ENCODE measurements at places on chromosomes 3 and 15.

DNA sequence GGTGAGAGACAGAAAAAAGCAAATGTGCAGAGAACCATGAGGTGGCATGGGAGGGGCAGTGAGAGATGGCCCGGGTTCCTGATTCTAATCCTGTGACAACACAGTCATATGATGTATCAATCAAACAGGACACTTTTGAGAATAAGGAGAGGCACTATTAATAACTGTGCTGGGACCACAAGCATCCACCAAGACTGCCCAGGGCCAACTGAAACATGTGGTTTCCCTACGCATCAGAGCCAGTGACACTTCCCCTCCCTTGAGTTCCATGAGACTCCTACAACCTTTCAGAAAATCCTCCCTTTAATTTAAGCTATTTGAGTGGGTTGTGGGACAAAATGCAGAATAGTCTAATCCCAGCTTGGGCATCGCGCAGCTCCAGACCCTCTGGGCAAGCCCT lies 17.4 kb downstream of the SH3BP5 start:
- no peak for DNase-seq

- DNase-seq: no peak
These were observed 129.7 kb downstream of the MITF start for GRCh38 chr3:69868841-69869420.

DNA sequence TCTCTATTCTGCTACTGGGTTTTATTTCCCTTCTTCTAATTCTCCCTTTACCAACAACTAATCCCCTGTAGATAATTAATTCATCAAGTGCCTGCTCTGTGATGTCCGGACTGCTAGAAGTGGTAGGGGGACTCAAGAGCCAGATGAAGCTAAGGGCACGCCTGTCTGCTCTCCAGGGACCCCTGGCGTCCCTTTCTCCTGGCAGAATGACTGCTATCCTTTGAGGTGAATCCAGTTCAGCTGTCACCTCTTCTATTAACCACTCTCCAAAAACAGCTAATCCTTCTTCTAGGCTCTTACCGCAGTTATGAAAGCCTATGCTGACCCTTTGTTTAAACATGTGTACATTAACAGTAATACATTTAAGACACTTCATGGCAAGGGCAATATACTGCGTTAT lies 1.4 kb upstream of the CHRNA7 start:
- no peak for DNase-seq

DNA sequence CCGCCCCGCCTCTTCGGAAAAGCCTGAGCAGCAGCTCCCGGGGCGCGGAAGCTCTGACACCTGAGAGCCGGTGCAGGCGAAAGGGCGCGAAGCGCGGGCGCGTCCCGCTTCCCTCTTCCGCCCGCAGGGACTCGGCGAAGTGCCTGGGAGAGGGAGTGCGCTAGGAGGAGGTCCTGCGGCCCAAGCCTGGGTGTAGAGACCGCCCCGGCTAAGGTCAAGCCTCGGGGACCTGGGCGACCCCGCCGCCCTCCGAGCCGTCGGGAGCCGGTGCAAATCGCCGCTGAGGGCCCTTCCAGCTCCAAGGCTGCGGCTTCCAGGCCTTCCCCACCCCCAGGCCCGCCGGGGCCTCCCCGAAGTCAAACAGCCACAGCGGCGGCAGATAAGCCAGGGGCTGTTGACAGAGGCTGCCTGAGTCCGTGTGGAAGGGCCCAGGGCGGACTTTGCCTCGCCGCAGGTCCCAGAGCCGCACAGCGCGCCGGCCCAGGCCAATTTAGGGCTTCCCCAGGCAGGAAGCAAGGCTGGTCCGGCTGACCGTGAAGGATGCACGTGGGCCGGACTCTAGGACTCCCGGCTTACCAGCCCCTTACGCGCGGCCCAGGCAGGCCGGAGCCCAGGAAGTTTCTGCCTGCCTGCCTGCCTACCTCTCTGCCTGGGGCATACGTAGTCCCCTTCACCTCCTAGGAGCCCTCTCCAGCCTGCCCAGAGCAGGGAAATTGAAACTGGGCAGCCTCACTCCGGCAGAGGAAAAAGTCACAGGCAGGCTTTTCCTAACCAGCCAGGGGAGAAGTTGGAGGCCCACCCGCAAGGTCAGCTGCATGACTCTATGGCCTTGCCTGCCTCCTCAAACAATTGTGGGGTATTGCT lies 2.3 kb downstream of the ITPKA start:
- no peak for DNase-seq

DNA sequence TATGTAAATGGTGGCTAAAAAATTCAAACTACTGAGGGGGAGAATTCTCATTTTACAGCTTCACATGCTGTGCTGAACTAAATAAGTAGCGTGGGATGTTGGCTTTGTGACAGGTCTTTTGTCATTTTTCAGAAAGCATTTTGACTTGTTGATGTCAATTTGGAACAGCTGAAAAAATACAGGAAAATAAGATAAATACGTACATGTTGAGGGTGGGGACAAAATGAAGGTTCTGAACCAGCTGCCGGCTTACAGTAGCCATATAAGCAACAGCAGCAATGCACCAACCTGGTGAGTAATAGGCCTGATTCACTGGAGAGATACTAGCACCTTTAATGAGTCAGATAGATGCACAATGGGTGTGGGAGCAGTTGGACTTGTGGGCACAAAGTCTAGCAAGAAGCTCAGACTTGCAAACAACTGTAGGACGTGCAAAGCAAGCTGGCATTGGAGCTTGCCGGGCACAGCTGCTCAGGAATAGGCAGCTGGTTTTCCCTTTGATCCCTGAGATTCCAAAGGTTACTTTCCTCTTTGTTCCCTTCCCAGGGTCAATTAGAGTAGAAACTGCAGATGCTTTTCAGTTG lies 12.9 kb downstream of the B3GNT5 start:
- no peak for DNase-seq

DNA sequence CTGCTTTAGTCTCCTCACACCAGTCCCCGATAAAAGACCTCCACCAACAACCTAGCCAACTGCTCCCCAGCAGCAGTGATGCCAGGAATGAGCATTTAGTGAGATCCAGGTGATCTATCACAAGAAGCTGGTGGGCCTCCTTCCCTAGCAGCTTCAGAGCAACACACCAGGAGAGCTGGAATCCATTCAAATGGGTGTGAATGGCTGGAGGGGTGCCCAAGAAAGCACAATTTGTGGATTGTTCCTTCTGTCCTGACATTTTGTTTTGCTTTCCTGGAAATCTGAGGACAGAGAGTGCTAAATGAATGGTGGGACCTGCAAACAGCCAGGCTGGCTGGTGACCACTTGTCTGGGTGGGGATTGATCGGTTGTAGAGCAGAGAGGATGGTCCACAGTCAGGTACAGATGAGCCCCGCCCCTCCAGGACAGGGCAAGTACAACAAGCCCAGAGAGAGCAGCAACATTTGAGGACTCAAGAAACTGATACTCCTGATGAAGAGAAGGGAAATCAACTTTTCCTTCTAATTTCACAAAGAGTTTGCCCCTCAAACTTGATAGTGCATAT lies 316.8 kb downstream of the VPS13C start:
- no peak for DNase-seq

DNA sequence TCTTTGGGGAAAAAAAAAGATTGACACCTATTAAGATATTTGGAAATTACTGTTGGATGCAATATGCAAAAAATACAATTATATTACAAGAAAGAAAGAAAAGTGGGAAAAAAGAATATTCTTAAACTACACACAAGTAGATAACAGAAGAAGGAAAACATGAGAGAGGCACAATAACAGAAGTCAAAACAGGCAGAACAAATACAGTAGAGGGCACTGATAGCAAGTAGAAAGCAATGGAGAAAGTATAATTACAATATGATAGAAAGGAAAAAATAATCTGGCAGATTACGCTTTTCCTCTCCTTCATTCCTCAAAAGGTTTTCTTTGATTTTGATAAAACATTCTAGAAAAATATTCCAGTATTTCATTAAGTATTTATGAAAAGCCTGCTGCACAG lies 72.1 kb downstream of the ADAM10 start:
- no peak for DNase-seq

- no peak for DNase-seq
These were observed 6.6 kb downstream of the ACKR2 start for GRCh38 chr3:42815826-42816225.

GRCh38 chr15:88491158-88491557 lies 23.6 kb downstream of the MRPS11 start:
- DNase-seq: no peak

- DNase-seq: peak; percentile 8
These were observed 71.6 kb downstream of the MEIS2 start for GRCh38 chr15:37028625-37029296.

GRCh38 chr3:154480033-154480432 lies 50.0 kb upstream of the GPR149 start:
- DNase-seq: no peak

DNA sequence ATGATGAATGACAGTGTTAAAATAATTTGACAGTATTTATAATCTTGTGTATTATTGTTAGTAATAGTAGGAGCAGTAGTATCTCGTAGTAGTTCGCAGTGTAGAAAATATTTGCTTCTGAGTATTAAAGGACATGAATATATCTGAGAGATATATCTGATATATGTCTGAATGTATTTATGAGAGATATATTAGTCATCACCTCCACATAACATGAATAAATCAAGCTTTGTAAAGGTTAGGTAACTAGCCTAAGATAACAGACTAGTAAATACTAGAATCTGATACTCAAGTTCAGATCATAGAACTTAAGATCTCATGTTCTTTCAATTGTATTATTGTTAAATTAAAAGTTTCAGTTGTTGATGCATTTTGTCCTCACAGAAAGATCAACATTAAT lies 130.5 kb downstream of the UBE2E2 start:
- DNase-seq: no peak

GRCh38 chr15:85752124-85752475 lies 42.6 kb downstream of the KLHL25 start:
- no peak for DNase-seq

All from HTR-8/SVneo (cell line).